ENCODE measurements at places on chromosomes 13 and 19.

- DNase-seq, result no peak
Measured at GRCh38 chr19:11587975-11588631, 9.2 kb upstream of the ZNF627 start.

DNA sequence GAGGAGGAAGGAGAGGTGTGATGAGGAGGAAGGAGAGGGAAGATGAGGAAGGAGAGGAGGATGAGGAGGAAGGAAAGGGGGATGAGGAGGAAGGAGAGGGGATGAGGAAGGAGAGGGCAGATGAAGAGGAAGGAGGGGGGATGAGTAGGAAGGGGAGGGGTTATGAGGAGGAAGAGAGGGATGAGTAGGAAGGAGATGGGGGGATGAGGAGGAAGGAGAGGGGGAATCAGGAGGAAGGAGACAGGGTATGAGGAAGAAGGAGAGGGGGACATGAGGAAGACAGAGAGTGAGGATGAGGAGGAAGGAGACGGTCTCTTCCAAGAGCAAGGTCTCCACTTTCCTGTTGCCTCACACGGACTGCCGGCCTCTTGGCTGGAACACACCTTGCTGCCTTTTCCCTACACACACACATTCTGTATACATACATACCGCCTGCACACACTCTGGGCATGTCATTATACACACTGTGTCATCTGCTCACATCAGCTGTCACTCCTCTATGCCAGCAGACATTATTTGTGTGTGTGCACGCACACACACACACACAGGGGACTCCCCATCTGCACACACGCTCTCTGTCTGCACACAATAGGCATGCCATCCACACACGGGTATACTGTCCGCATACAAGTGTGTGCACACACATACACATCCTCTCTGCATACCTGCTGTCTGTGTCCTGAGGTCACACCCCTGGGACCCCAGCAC is 11.1 kb upstream of the VSTM2B start:
- no peak for DNase-seq

- no peak for DNase-seq
Measured at GRCh38 chr13:98328511-98328910, 151.4 kb upstream of the RNF113B start.

DNA sequence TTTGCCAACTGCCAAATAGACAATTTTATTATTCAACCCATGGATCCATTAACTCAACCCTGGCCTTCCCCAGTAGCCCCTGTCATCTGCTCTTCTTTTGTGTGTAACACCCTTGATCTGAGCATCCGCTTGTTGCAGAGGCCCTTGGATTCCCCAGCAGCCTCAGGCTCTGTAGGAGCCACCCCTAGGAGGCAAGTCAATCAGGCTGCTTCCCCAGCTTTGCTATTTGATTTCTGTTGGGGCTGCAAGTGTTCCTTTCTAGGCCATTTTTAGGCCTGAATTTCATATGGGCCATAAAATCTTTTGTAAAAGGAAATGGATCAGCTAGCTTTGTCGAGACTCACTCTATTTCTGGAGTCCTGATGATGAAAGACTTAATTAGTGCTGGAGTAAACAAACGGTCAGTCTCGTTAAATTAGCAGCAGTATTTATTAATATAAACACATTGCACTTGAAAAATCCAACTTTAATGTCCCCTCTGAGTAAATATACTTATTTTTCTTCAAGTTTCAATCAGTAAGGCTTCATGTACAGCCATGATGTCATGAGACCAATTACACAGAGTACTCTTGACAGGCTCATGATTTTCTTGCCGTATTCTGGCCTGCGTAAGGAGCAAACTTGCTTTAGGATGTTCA is 105.3 kb downstream of the RGCC start:
- DNase-seq, result no peak

DNA sequence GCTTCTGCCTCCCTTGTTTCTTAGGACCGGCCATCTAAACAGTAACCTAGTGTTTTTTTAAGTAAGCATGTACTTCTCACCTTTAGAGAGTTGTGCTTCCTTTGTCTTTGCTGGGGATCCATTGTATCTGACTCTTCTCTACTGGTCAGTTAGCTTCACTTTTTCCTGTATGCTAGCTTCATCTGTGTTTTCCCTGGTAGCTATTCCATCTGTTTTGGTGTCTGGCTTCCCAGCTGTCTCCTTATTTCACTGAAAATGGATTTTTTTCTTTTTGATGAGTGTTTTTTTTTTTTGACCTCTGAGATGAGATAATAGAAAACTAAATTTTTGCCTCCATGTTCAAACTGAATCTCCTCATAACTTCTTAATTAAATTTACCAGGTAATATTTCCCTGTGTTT is 637.0 kb upstream of the SLC10A2 start:
- DNase-seq, result no peak

- no peak for DNase-seq
Measured at GRCh38 chr19:17460372-17461230, at the start of gene NXNL1. Gene NXNL1, minus strand, starts transcription at chr19:17460926. Its CDS starts 57 bp downstream, at chr19:17460869.

DNA sequence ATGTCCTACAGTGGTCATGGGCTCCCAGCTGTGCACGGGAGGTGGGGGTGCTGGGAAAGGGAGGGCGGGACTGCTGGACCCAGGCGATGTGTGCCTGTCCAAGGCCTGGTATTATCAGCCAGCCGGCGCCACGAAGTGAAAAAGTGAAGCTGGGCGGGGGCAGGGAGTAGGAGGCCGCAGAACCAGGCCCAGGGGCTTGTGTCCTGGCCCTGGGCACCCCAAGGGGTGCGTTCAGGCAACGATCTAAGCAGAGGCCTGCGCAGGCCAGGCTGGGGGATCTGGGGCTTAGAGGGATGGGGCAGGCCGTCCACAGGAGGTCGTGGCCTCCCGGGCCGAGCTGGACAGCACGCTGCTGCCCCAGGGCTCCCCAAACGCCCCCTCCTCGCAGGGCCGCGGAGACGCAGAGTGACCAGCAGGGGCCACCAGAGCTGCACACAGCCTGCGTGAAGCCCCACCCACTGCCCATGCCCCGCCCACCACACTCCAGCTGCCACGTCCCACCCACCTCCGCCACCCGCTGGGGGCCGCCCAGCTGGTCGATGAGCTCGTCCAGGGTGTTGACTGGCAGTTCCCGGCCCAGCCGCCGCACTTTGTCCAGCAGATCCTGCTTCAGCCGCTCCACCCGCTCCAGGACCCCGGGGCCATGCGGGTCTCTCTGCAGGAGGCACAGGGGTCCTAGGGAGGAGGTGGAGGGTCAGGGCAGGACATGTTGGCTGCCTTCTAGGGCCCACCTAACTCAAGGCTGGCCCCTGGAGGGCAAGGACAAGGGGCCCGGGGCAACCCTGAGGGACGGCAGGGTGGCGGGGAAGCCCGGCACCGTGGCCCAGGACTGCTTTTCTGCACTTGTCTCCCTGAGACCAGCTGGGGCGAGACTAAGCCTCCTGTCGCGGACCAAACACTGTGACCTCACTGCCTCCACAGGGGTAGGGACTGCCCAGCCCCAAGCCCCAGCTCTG is 9.5 kb downstream of the GPX4 start:
- peak; percentile 99 for DNase-seq

Measured in liver (tissue), 10 donors.